ENCODE measurements at places on chromosomes 1 and 21. TPM values are rescaled to one million over a fixed set of nuclear protein-coding genes. Genes with fewer than 3 reads are reported as not detected.

DNA sequence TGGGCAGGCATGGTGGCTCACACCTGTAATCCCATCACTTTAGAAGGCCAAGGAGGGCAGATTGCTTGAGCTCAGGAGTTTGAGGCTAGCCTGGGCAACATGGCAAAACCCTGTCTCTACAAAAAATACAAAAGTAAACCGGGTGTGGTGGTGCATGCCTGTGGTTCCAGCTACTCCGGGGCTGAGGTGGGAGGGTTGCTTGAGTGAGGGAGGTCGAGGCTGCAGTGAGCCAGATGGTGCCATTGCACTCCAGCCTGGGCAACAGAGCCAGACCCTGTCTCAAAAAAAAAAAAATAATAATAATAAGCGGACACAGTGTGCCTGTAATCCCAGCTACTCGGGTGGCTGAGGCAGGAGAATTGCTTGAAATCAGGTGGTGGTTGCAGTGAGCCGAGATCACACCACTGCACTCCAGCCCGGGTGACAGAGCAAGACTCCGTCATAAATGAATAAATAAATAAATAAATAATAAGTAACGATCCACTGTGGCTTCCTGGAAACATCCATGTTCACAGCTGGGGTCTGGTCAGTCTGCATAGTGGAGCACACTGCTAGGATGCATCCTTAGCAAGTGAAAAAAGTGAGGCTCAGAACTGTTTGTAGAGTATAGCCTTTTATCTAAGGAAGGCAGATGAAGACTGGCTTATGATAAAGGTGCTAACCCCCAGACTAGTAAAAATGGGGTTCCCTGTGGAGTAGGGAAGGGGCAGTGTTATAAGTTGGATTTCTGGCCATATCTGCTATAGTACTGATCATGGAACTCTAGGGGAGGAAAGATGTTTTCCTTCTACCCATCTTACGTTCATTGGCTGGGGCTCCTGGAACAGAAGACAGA is 15.7 kb downstream of the PKNOX1 start:
- DNase-seq: no peak

DNA sequence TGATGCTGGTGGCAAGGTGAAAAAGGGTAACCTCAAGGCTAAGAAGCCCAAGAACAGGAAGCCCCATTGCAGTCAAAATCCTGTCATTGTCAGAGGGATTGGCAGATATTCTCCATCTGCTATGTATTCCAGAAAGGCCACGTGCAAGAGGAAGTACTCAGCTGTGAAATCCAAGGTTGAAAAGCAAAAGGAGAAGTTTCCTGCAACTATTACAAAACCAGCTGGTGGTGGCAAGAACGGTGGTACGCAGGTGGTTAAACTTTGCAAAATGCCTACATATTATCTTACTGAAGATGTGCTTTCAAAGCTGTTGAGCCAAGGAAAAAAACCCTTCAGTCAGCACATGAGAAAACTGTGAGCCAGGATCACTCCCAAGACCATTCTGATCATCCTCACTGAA is 13.7 kb upstream of the VPS45 start:
- DNase-seq: no peak

DNA sequence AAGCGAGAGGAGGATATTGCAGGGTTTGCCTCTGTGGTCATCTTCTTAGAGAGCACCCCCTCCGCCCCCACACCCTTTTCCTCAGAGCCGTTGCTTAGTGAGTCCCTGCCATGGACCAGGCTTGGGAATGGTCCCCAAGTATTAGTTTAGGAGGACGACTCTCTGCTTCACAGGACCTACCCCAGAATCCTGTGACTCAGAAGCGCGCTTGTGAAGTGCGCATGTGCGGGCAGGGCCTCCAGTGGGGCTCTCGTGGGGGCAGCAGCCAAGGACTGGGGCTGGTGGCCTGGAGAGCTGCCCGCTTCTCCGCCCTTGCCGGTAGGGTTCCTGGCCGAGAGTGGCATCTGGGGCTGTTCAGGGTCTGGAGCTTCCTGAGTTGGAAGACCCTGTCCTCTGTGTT is 37.3 kb upstream of the HMGN1 start:
- DNase-seq: no peak

DNA sequence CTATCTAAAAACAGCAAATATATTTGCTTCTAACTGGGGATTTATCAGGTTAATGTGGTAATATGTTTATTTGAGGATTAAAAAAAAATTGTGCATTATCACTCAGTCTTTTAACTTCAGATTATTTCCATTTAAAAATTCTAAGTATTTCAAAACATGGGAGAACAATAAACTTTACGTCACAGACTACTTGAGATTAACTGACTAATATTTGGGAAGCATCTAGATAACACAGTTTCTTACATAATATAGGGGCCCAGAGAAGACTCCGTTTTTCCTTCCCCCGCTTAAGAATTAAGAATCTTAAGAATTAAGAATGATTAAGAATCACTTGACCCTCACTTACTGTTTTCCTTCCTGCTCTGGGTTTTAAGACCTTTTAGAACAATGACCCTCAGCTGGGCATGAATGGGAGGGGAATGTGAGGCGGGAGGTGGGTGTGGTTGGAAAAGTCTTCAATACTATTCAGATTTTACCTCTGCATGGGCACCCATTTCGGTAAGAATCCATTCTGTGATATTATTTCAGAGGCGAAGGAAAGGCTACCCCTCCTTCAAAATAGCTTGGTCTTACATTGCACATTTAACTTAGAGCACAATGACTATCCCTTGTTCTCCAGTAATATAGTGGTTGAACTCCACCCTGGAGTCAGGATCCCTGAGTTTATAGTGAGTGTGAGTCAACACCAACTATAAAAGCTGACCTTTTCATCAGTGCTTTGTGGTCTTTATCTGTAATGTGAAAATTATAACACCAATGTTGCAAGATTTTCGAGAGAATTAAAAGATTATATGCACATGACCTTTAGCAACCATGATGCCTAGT is 821.3 kb downstream of the USP25 start:
- DNase-seq: no peak

- no peak for DNase-seq
These were observed 206.8 kb upstream of the FOXD3 start for GRCh38 chr1:63115527-63115926.

GRCh38 chr1:51344602-51345299 is 14.4 kb upstream of the TTC39A start:
- no peak for DNase-seq

DNA sequence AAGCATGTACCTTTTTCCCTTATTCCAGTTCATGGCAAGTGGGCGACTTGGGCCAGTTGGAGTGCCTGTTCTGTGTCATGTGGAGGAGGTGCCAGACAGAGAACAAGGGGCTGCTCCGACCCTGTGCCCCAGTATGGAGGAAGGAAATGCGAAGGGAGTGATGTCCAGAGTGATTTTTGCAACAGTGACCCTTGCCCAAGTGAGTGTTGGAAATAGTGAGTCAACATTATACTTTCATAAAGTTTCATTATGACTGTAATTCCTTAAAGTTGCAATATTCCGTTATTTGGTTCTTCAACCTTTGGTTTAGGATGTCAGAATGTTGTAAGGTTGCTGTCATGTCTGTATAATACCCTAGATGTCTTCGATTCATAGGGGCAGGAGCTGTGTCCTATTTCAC is 230.5 kb downstream of the TPR start:
- DNase-seq: no peak

- no peak for DNase-seq
These were observed 28.4 kb downstream of the HSPA13 start for GRCh38 chr21:14354515-14354914.

GRCh38 chr1:216710055-216710454 is 13.2 kb downstream of the ESRRG start:
- DNase-seq: no peak

DNA sequence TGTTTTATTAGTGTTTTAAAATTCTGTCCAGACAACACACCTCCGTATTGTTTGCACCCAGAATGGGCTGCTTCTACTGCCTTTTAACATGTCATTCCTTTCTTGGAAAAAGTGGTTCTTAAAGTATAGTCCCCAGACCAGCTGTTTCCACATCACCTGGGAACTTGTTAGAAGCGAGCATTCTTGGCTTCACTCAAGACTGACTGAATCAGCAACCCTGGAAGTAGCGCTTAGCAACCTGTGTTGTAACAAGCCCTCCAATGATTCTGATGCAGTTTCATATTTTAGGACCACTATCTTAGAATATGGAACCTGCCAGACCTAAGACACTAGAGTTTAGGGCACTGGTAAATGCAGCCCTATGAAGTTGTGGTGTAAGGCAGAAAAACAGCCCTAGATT is 6.0 kb upstream of the PPIE start:
- DNase-seq: no peak

DNA sequence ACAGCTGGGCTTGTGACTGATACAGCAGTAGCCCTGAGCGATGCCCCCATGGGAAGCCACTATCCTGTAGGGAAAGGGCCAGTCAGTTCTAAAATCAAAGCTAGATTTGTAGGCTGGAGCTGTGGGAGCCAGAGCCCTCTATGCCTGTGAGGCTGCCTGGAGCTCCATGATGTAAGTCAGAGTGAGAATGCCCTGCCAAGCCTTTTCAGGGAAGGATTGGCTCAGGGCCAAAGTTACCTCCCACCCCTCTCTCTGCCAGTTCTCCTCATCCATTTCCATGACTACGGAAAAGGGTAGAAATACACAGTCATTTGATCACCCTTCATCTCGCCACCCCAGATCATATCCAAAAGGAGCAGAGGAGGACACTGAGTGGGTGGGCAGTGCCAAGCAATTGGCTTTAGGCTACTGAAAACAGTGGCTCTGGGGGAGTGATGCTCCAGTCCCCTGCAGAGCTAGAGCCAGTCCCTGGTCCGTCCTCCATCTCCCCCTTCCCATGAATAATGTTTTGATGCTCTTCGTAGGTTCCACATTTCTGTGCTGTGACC is 59.5 kb upstream of the KCNA3 start:
- DNase-seq: no peak

DNA sequence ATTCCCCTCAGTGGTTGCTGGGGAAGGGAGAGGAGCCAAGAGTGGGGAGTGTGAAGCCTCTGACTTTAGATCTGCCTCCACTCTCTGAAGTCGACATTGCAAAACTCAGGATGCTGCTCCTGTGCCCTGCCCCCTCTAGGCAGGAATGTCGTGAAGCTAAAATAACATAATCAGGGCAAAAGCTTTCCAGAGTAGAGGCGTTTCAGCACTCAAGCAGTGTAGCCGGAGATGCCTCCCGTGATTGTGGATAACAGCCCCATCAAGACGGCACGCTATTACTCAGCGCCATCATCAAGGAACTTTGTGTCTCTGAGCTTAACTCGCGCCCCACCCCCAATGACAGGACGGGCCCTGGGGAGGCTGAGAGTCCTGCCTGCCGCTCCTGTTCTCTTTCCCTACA is 60.0 kb downstream of the FBXO2 start:
- DNase-seq: no peak

DNA sequence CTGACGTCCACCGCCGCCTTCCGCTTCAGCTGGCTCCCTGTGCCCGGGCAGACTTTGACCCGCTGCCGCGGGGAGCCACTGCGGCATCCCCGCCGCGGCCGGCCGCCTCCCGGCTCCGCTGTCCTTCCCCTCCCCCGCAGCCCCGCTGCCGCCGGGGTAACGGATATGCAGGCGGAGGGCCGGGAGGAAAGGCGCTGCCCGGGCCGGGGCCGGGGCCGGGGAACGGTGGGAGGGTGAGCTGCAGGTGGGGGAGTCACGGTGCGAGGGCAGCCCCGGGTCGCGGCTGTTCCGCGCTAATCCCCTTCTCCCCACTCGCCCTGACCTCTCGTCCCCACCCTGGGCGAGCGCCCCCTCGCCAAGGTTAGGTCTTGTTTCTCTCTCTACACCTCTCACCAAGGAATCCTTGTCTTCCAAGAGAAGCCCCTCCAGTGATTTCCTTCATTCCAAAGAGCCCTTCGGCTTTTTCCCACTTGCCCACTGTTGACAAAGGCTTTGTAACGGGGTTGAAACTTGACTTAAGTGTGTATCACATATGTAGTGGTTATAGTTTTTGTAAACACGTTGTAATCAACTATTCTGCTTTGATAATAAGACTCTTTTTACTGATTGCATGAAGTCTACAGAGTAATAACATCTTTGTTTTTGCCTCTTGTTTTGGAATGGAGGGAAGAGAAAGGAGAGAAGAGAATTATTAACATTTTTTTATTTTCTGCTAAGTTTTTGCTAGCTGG is 669 bp downstream of the XPR1 start:
- peak; percentile 81 for DNase-seq

DNA sequence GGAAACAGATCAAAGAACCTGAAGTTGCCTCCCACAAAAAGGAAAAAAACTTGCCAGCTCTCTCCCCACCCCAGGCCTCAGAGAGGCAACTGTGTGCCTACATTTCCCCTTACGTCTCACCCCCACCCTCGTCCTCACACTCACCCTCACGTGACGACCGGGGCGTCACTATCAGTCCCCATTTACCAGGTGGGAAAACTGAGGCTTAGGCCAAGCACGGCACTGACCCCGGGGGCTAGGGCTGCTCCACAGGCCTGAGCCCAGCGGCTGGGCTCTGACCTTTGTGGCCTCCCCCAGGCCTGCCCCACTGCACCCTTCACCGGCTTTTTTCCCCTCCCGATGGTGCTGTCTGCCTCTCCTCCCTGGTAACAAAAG is 51.5 kb upstream of the RUNX3 start:
- no peak for DNase-seq

DNA sequence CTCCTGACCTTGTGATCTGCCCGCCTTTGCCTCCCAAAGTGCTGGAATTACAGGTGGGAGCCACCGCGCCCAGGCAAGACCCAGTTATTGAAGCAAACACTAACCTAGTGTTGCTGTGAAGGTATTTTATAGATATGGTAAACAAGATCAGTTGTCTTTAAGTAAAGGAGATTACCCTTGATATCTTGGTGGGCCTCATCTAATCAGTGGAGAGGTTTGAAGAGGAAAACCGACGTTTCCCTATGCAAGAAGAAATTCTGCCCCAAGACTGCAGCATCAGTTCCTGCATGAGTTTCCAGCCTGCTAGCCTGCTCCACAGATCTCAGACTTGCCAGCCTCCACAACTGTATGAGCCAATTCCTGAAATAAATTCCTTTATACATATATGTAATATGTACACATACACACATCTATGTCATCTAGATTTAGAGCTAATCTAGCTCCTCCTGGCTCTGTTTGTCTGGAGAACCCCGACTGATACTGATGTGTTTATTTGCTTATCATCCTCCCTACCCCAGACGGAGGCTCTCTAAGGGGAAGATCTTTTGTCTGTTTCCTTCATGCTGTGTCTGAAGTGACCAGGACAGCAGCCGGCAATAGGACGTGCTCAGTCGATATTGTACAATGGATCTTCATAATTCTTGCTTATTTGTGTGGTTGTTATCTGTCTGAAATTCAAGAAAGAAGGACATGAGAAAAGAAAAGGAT is 90.9 kb downstream of the IER5 start:
- no peak for DNase-seq

The F13B gene
- not detected for total RNA-seq

The CD5L gene
- 2.0 TPM for total RNA-seq

The CNN3 gene
- not detected for total RNA-seq

The TEX35 gene
- total RNA-seq: 0.18 TPM

The SPATA21 gene
- 1.4 TPM for total RNA-seq

The S100A2 gene
- not detected for total RNA-seq

The RYR2 gene
- total RNA-seq: not detected

The CCDC30 gene
- 2.1 TPM for total RNA-seq

The LMX1A gene
- total RNA-seq: not detected

The SPOCD1 gene
- total RNA-seq: not detected

The VWA5B1 gene
- total RNA-seq: not detected

Data from Karpas-422 (cell line).